Adipocyte (in vitro differentiated cells): ENCODE measurements at places on chromosomes 7 and 10.

- DNase-seq: no peak
Observed at GRCh38 chr10:19653931-19654330, 162.3 kb upstream of the PLXDC2 start.

- no peak for DNase-seq
Observed at GRCh38 chr7:66052447-66052846, 23.2 kb upstream of the ASL start.

DNA sequence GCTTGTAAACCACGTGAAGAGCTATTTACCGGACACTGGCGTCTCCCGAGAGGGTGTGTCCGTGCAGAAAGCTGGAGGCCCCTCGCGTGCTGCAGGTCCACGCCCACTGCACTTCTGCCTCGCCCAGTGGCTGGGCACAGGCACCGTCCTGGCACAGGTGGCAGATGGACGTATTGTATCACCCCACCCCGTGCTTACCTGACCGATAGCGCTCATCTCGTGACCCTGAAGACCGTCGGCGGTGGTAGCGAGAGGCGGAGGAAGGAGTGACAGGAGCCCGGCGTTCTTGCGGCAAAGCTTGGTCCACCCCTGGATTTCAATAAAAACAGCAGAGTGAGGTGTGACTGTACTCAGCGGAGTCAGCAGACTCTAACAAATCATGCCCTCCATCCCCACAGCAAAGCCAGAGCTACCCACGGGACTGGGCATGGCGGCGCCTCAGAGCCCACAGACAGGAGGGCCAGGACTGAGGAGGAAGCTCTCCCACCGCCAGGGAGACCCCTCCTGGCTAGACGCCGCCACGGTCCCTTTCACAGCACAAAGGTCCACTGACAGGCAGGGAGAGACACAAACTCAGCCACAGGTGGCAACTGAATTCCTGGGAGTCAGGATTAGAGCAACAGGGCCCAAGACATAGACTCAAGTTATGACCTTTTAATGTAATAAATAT lies 217.1 kb downstream of the DIP2C start:
- DNase-seq: no peak

DNA sequence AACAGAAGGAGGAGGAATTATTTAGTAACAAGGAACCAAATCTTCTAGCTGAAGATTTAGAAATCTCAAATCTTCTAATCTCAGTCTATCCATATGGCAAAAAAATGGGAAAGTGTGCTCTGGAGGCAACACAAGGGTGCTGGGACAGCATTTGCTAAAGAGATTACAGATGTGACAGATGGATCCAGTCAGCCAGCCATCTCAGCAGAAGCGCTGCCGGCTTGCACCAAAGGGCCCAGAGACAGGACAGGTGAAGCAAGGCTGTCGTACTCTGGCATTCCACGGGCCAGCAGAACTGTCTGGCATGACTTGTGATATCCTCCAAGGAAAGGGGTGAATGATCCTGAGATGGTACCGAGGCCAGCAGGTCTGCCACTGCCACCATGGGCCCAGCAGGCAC lies 45.7 kb upstream of the GJD4 start:
- DNase-seq: no peak

GRCh38 chr7:7131273-7131672 lies 51.1 kb upstream of the C1GALT1 start:
- peak; percentile 25 for DNase-seq

GRCh38 chr10:73220989-73221388 lies 26.1 kb downstream of the DNAJC9 start:
- DNase-seq: no peak
